Cardiac ventricle fibroblast (primary cell): ENCODE measurements at places on chromosomes 3 and 15. TPM values are rescaled to one million over a fixed set of nuclear protein-coding genes. Genes with fewer than 3 reads are reported as not detected.

Gene PPIB
- total RNA-seq: 1,100 and 1,268 TPM in 2 replicates

Gene LRRIQ4
- not detected in 2 replicates for total RNA-seq

Gene GPR62
- 0.12 TPM in 1 of 2 replicates, not detected in the other for total RNA-seq

Gene TERC
- 179 and 259 TPM in 2 replicates for total RNA-seq
